Fibroblast of mammary gland (primary cell): ENCODE measurements at places on chromosomes 2 and 18.

GRCh38 chr2:21234464-21235120, 110.8 kb downstream of the TDRD15 start:
- no peak for DNase-seq

DNA sequence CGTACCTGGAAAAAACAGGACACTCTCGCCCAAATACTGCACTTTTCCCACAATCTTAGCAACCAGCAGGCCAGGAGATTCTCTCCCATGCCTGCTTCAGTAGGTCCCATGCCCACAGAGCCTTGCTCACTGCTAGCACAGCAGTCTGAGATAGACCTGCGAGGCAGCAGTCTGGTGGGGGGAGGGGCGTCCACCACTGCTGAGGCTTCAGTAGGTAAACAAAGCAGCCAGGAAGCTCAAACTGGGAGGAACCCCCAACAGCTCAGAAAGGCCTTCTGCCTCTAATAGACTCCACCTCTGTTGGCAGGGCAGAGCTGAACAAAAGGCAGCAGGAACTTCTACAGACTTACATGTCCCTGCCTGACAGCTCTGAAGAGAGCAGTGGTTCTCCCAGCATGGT, 1202.8 kb upstream of the ACVR2A start:
- no peak for DNase-seq

GRCh38 chr18:79548986-79549637, 130.5 kb upstream of the CTDP1 start:
- DNase-seq: no peak

DNA sequence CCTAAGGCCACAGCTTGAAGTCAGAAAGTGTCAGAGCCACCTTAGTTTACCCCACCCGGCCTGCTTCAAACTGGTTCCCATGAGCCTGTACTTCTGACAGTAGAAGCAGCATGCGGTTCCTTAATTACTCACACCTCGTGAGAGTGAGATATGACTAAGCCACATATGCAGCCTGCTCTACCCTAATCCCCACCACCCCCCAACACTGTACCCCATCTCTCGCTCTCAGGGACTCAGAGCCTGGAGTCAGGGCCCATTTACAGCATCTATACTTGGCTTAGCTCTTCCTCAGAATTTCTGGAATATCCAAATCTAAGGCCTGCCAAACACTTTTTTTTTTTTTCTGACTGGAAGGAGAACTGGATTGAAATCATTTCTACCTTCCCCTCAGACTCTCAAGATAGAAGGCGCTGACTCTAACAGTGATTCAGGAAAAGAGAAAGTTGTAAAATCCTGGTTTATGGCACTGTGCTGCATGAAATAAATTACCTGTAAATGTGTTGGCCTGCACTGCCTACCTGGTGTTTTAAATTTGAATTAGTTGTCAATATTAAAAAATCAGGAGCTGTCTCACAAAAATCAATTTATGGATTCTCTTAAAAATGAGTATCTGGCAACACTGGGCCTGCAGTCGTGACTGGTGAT, 360.0 kb downstream of the RND3 start:
- DNase-seq: no peak

GRCh38 chr2:238060096-238060541, 682 bp upstream of the SCLY start:
- DNase-seq: peak; percentile 30

DNA sequence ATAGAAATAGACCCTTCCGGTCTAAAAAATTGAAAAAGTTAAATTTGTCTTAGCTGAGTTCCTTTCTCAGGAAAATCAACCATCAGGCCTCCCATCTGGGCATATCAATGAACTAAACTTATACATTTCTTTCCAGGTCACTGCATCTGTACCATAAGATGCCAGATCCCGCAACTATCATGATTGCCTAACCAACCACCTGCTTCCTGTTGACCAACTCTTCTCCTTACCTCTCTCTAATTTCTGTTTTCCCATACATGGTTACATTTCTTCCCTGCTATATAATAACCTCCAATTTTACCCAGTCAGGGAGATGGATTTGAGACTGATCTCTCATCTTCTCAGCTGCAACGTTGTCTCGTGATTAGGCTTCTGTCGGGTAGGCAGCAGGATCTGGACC, 228.7 kb downstream of the FSIP2 start:
- DNase-seq: no peak

GRCh38 chr18:908758-909724, 4.4 kb downstream of the ADCYAP1 start:
- DNase-seq: peak; percentile 16

- peak; percentile 38 for DNase-seq
These were observed 10.7 kb upstream of the IAH1 start for GRCh38 chr2:9463698-9464034.

DNA sequence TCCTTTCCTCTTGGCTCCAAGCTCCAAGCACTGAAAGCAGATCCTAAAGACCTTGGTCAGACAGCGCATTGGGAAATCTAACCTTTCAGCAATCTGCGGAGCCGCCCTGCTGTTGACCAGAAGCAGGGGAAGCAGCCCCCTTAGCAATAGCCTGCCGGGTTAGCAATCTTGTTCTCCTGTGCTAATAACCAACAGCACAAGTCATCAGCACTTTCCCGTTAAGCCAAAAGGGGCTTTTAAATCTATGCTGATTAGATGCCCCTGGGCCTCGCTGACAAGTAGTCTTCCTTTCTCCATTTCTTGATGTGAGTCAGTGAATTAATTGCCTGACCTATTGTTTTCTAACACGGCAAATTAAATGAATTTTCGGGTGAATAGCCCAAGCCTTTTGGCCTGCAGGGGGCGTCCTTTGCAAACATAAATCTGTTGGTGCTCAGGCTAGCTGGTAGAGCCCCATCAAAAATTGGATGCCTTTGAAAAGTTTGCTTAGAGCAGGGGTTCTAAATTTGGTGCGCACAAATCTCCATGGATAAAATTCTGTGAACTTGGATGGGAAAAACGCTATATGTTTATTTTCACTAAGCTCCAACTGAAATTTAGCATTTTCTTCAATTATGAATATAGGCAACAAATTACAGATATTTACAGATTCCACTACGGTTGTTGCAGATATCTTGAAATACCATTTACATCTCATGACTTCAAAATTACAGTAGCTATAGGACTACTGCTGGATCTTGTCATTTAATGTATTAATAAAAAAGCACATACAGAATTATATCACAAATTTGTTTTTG, 24.6 kb downstream of the MAIP1 start:
- DNase-seq: peak; percentile 86

DNA sequence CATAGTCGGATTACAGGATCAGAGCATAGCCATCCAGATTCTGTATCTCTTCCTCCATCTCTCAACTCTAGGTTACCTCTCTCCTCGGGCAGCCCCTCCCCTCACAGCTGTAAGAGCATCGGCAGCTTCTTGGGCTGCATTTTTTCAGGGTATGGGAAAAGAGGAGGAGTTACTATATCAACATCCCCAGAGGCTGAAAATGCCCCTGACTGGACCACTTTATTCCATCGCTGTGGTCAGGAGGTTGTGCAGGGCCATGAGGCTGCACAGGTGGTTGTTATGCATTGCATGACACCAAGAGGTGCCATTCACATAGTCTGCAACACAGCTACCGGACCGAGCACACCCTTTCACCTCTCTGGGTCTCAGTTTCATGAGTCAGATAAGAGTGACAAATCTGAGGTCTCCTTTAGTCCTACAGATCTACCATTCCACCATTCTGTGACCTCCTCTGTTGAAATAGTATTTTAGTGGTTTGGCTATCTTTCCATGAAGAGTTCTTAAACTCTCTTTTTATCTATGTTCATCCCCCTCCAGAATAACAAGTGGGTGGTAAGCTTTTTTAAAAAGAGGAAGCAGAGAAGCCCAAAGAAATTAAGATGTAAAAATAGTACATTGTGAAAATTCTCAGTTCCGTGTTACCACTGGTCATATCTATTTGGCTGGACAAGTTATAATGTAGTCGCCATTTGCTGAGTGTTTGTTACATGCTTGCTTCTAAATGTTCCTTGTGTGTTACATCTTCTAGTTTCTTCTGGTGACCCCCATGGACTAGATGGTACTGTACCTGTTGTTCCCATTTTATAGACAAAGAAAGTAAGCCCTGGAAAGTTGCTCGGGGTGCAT, 56.6 kb upstream of the SLC1A4 start:
- no peak for DNase-seq

- no peak for DNase-seq
These were observed 53.6 kb upstream of the CAB39 start for GRCh38 chr2:230658877-230659652.

GRCh38 chr2:122152571-122152970, 397.1 kb downstream of the TSN start:
- DNase-seq: no peak

GRCh38 chr2:2782007-2782406, 450.9 kb upstream of the MYT1L start:
- no peak for DNase-seq

DNA sequence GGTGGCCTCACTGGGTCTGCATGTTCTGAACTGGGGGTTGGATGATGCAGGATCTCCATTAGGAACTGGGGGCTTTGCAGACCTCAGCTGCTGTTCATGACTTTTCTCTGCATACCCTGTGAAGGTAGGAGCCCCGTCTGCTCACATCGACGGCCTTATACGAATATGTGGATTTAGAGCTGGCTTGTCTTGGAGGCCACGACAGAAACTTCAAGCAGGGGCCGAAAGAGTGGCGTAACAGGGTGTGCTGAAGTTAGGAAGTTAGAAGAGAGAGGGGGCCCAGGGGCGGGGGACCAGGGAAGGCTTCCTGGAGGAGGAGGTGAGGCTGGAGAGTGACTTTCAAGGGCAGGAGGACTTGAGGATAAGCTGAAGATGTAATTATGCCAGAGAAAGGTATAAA, 144.9 kb downstream of the TSN start:
- DNase-seq: no peak

GRCh38 chr2:182381225-182381624, 45.6 kb downstream of the PDE1A start:
- DNase-seq: no peak

DNA sequence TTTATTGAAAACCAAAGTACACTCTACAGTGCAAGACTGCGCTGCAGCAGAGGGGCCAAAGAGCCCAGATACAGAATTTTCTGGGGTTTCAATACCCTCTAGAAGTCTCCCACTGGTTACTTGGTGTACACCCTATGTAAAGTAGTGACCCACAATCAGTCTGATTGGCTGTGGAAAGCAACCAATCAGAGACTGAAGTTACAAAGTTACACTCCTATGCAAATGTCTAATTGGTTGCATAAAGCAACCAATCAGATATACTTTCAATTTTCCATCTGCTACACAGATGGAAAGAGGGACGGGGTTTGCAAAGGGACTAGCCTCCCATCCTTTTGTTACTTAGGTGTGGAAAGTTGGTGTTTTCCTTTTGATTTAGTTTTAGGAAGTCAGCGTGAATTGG, 198.9 kb upstream of the SH3BP4 start:
- DNase-seq: peak; percentile 20
